ENCODE measurements at places on chromosomes 2 and 18. TPM values are rescaled to one million over a fixed set of nuclear protein-coding genes. Genes with fewer than 3 reads are reported as not detected.

RBFA gene
- 20.9 TPM for total RNA-seq

MGAT5 gene
- total RNA-seq = 39.6 TPM

TWIST2 gene
- total RNA-seq = not detected

IHH gene
- total RNA-seq = 0.17 TPM

STPG4 gene
- 0.22 TPM for total RNA-seq

AMER3 gene
- not detected for total RNA-seq

RPL31 gene
- total RNA-seq = 914 TPM

TMEM200C gene
- not detected for total RNA-seq

CABYR gene
- 1.2 TPM for total RNA-seq

Data from T-helper 1 cell treated with Interleukin-12 subunit alpha and Interleukin-12 subunit beta and Interleukin-4 antibody, amounts not matched to agents 30 ng/mL and 1 ng/mL, for 36 hours (primary cell).